ENCODE measurements at places on chromosomes 4 and X.

- no peak for DNase-seq
These were observed 13.3 kb downstream of the OFD1 start for GRCh38 chrX:13747836-13748235.

DNA sequence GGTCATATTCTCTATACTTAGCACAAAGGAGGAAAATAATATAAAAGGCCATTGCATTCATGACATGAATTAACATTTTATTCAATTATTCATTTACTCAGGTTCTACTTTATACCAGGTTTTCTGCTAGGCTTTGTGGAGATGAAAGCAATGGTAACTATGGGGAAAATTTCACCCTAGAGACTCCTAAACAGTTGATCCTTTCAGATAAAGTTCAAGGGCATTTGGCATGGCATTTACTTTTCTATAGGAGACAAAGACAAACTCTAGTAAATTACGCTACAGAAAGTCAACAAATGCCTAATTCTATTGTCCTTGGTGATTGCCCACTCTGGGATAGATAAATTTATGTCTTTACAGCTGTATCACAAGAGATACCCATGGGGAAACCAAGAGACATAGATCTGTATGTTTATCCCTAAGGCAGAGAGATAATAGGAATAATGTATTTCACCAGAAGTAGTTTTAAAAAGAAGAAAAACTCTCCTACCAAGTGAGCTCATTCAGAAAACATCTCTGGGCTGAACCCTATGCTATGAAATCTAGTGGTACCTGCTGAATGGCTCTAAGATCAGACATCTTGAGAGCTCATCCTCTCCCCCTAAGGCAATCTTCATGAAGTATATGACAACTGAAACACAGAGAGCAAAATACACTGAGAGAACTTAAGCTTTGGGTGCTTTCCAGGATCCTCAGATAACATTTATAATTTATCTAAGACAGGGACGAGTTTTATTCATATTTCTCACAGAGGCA lies 316.7 kb downstream of the ANTXR2 start:
- DNase-seq, result no peak

- no peak for DNase-seq
These were observed 39.3 kb downstream of the SYNPO2 start for GRCh38 chr4:118927974-118928373.

DNA sequence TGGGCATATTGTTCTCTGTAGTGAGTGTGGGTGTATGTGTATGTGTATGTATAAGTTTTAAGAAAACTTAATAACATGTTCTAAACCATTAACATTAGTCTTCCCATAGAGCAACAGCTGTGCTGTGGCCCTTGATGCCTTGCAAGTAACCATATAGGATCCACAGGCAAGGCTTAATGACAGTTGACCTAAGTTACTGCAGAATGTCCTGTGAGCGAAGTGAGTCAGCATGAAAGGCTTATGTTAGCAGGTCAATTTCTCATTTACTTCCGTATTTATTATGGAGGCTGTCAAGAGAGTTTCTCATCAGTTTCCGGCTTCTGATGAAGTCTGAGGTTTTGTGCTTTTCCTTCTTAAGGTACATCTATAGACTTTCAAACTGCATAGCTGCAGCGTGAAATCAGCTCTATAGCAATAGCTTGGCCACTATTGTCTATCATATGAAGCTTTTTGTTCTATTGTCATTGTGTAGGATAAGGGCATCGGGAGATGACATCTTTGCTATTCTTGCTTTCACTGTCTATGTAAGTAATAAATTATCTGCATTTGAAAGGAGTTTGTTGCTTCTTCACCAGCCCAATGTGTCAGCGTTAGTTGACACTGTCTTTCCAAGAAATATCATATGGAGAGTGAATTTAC lies 1153.4 kb upstream of the AGA start:
- DNase-seq, result no peak

DNA sequence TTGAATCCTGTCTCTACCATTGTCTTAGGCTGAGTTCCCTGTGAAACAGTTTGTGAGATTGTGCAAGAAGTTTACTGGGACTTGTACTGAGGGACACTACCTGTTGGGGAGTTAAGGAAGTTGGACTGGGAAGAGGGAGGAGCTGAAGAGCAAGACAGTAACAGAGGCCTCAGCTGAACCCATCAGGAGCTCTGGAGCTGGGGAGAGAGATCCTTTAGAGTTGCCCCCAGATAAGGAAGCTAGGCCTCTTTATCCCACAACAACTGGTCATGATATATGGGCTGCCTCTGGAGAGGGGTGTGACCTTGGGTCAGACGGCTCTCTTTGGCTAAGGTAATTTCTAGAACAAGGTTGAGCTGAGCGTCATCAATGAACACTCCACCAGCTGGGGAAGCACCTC lies 137.8 kb upstream of the SLC4A4 start:
- DNase-seq, result no peak

DNA sequence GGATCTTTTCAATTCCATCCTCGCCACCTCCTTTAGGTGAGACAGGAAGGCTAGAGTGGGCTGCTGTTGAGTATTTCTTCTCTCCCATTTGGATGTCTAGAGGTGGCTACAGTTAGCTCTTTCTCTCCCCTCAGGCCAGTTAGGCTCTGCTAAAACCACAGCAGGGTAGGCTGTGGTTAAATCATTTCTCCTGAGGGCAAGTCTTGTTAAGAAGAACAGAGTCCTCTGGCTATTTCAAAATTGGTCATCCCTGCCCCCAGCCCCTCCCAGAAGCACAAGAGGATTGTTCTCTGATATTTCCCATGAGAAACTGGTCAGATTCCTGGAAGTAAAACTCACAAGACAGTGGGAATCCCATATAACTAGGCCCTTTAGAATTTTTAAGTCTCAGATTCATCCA lies 1359.5 kb downstream of the TECRL start:
- DNase-seq, result no peak

DNA sequence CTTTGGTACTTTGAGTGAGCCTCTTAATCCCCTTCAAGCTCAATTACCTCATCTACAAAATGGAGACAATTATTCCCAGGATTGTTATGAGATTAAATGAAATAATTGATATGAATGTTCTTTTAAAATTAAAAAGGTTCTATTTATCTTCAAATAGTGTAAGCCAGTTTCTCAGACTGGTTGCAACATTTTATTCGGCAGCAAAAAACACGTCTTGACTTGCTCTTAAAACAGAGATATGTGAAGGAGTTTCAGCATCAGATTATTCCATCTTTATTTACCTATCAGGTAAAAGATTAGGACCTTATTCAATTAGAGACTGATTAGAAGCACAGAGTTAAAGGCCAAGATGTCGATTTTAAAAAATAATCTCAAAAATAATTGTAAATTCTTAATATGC lies 10.5 kb downstream of the NDNF start:
- DNase-seq, result no peak

DNA sequence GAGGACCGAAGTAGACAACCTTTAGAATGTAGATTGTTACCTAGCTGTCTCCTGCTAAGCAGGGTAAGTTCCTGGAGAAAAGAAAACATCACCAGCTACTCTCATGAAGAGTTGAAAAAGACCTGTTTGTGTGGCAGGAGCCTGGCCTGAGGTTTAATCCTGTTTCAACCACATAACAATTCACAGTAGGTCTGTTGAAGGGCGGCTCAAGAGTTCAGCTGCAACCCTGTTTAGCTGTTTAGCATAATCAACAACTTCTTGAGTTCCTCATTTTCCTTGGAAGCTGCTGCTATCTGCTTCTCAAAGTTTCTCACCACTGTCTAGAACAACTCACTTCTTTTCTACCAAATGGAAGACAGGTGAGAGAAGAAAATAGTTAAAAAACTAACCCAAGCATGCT lies 170.4 kb upstream of the TET2 start:
- no peak for DNase-seq

DNA sequence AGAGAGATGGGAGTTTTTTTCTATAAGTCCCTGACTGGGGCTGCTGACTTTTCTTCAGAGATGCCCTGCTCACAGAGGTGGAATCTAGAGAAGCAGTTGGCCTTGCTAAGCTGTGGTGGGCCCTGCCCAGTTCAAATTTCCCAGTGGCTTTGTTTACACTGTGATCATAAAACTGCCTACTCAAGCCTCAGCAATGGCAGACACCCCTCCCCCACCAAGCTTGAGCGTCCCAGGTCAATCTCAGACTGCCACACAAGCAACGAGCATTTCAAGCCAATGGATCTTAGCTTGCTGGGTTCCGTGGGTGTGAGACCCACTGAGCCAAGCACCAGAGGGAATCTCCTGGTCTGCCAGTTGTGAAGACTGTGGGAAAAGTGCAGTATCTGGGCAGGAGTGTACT lies 199.8 kb upstream of the WDFY3 start:
- no peak for DNase-seq

DNA sequence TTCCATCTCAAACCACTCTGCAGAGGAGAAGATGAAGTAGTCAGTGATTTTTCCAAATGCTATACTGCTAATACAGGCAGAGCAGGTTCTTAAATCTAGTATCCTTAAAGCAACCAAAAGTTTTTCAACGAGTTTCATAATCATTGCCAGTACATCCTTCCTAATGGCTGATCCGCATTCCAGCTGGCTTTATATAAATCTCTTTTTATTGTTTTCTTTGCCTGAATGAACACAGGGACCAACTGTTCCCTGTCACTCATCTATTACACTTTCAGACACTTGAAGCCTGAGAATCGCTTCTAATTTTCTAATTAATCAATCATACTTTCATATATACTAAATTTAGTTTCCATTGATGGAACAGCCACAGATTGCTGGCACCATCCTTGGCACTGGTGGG lies 508.6 kb downstream of the RAB28 start:
- no peak for DNase-seq

DNA sequence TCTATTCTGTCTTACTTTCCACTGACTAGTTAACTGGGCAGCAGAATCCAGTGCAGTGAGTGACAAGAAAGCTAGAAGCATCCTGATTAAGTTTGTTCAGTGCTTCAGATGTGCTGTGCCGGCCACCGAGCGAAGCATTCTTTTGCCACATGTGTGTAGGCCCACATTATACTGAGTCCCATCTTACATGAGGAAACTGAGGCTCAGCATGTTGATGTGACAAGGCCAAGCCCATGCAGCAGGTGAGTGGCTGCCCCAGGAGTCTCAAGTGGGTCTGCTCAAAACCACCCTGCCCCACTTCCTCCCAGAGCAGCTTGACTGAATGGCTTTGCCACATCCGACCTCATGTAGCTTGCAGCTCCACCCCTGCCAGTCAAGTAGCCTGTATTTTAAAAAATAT lies 50.5 kb downstream of the RHOH start:
- DNase-seq, result no peak

DNA sequence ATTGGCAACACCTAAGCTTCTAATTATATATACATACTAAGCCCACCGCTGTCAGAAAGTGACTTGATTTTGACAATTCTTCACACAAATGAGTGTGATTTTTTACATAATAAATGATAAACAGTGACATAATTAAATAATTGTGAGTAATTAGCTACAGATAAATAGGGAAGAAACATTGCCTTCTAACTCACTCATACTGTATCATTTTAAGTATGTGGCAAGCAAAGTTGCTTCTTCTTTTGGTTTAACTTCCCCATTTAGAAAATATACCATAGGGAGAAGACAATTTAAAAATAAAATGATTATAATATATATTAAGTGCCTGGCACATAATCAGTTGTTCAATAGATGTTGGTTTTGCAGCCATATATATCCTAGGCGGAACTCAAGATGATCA lies 644.2 kb downstream of the FSTL5 start:
- no peak for DNase-seq

GRCh38 chrX:119381349-119381944 lies 17.7 kb upstream of the SLC25A43 start:
- DNase-seq, result no peak

Measured in H1 (cell line).